ENCODE measurements at places on chromosomes 5 and 9.

DNA sequence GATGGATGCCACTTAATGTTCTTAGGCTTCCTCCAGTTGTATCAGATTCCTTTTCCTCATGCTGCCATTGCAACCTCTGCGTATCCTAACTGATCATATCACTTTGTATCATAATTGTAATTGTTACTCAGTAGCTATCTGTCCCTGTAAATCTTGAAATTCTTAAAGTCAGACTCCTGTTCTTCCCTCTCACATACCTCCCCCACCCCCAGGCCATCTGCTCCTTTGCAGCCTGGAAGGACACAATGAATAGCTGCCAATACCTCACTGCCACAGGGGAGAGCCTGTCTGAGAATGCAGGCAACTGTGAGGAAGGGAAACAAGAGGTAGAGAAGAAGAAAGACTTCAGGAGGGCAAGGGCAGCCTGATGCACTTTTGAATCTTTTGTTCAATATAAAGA, 228.5 kb downstream of the ENC1 start:
- DNase-seq, result no peak
- no peaks in the 10 kb centered on the region for H3K27me3 ChIP-seq
- H3K4me3 ChIP-seq, result no peak overlapping the region
- no peak overlapping the region for H3K27ac ChIP-seq
- H3K4me1 ChIP-seq, result no peaks in the 10 kb centered on the region

DNA sequence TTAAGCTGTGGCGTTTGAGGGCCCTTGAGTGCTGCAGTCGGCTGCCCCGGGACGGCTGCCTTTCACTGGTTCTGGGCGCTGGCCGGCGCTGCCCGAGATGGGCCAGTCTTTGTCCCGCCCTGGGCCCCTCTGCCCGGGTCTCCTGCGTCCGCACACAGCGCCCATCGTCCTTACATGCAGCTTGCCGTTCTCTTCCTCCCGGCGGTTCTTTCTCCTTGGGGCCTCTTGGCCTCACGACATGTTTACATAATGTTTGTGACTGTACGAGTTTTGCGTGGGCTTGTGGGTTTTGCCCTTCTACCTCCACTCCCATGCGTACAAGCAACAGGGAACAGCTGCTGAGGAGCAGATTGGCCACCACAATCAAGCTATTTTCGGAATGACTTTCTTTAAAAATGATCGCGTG, 618 bp downstream of the TNPO1 start:
- H3K4me3 ChIP-seq, result peak overlapping the region; percentile 78
- H3K4me1 ChIP-seq, result no peaks in the 10 kb centered on the region
- DNase-seq, result peak; percentile 48
- peak overlapping the region; percentile 93 for H3K27ac ChIP-seq
- H3K27me3 ChIP-seq, result no peaks in the 10 kb centered on the region
- H3K36me3 ChIP-seq, result no peaks in the 10 kb centered on the region

DNA sequence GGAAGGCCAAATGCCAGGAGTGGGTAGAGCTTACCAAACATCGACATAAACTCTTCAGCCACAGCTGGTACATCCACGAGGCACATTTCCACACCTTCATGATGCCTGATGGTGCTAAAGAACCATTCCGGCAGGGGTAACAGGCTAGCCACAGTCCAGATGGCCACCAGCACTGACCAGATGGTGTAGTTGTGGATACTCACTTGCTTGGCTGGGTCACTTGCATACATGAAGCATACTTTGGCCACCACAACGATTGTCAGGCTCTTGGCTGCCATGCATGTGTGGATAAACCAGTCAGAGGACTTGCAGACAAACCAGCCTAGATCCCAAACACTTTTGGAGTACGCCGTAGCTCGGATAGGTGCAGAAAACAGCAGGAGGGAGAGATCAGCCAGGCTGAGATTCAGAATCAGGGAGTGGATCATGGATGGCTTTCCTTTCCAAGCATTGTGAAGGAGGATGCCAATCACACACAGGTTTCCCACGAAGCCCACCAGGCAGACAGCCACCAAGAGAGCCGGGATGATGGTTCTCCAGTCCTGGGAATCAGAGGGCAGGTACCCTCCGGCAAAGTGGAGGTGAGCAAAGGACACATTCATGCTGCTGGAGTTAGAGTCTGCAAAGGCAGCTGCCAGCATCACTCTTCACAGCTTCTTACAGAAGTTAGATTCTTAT, 378 bp downstream of the GPR151 start:
- no peak overlapping the region for H3K27ac ChIP-seq
- H3K27me3 ChIP-seq, result no peaks in the 10 kb centered on the region
- no peak overlapping the region for H3K4me3 ChIP-seq
- no peak for DNase-seq

- H3K4me3 ChIP-seq, result no peak overlapping the region
- H3K4me1 ChIP-seq, result no peaks in the 10 kb centered on the region
- DNase-seq, result no peak
- no peaks in the 10 kb centered on the region for H3K36me3 ChIP-seq
- H3K27ac ChIP-seq, result no peak overlapping the region
These were observed 992 bp downstream of the SH2D3C start for GRCh38 chr9:127777368-127777980.

- H3K36me3 ChIP-seq, result no peaks in the 10 kb centered on the region
- no peak for DNase-seq
- H3K4me3 ChIP-seq, result peak overlapping the region; percentile 76
- no peaks in the 10 kb centered on the region for H3K27me3 ChIP-seq
These were observed 781 bp downstream of the ST6GALNAC4 start for GRCh38 chr9:127915801-127916719.

GRCh38 chr9:80931163-80931562, 758.2 kb downstream of the TLE1 start:
- H3K36me3 ChIP-seq, result no peaks in the 10 kb centered on the region
- no peak overlapping the region for H3K4me3 ChIP-seq
- no peak for DNase-seq
- H3K27me3 ChIP-seq, result no peaks in the 10 kb centered on the region

- no peak overlapping the region for H3K27ac ChIP-seq
- no peaks in the 10 kb centered on the region for H3K36me3 ChIP-seq
- DNase-seq, result no peak
- no peaks in the 10 kb centered on the region for H3K4me1 ChIP-seq
These were observed 7.3 kb upstream of the OR2V1 start for GRCh38 chr5:181138258-181138657.

DNA sequence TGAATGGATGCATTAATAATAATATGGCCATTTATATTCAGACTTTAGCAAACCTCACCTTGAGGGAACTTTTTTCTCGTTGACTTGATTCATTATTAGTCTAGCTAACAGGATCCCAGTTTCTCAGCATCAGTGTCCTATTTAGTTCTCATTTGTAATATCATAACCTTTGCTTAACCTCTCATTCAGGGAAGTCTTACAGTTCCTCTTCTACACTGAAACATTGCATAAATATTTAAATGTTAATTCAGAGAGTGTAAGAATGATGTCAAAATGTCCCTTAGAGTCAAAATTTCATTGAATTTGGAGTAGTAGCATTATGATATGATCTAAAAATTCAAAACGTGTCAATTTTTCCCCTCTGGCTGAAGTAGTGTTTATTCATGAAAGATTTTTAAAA, 650.1 kb downstream of the EFNA5 start:
- no peaks in the 10 kb centered on the region for H3K36me3 ChIP-seq
- DNase-seq, result no peak
- H3K4me1 ChIP-seq, result no peaks in the 10 kb centered on the region
- H3K27ac ChIP-seq, result no peak overlapping the region
- H3K27me3 ChIP-seq, result no peaks in the 10 kb centered on the region

GRCh38 chr5:50856401-50857119, 190.1 kb downstream of the PARP8 start:
- H3K27me3 ChIP-seq, result no peaks in the 10 kb centered on the region
- H3K4me3 ChIP-seq, result no peak overlapping the region
- DNase-seq, result no peak
- no peak overlapping the region for H3K27ac ChIP-seq
- H3K4me1 ChIP-seq, result no peaks in the 10 kb centered on the region

DNA sequence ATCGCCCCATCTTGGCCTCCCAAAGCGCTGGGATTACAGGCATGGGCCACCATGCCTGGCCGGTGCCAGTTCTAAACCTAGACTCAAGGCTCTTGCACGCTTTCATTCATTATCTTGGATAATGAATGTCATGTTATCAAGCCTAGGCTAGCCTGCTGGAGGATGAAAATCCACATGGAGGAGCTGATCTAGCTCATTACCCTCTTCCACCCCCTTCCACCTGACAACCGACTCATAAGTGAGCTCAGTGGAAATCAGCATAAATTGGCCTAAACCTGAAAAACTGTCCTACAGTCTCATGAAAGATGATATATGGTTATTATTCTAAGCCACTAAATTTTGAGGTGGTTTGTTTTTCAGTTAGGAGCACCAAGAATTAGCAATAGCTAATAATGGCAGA, 3.6 kb upstream of the TGFBR1 start:
- DNase-seq, result no peak
- H3K36me3 ChIP-seq, result no peaks in the 10 kb centered on the region
- H3K27me3 ChIP-seq, result no peaks in the 10 kb centered on the region

DNA sequence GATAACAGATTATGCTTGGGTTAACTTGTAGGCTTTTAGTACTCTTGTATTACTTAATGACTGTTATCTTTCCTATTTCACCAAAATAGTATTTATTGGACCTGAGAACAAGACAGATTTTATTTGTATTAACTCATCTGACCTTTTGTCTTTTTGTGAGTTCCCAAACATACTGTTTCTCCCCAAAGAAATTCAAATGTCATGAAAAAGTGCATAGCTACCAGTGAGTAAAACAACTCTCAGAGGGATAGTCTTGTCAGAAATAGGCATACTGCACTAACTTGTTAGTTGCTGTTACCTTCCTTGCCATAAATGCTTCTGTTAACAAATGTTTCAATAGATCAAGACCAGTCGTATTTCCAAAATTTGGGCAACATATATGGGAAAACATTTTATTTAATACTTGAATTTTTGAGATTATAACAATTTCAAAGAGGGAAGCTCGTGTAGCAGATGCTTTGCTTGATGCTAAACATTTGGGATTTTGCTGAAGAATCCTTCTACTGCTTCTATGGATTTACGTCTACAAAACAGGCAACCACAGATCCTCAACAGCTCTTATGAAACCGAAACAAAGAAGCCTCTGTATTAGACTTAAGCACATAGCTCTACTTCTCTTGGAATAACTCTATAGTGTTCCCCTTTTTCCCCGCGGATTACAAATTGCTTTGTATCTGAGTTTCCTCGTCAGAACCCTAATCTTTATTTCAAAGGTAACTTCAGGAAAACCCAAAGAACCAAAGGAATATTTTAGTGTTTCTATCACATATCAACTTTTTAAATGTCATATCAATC, 248.8 kb downstream of the MCTP1 start:
- no peak for DNase-seq
- no peak overlapping the region for H3K27ac ChIP-seq
- H3K4me1 ChIP-seq, result no peaks in the 10 kb centered on the region
- no peaks in the 10 kb centered on the region for H3K36me3 ChIP-seq

DNA sequence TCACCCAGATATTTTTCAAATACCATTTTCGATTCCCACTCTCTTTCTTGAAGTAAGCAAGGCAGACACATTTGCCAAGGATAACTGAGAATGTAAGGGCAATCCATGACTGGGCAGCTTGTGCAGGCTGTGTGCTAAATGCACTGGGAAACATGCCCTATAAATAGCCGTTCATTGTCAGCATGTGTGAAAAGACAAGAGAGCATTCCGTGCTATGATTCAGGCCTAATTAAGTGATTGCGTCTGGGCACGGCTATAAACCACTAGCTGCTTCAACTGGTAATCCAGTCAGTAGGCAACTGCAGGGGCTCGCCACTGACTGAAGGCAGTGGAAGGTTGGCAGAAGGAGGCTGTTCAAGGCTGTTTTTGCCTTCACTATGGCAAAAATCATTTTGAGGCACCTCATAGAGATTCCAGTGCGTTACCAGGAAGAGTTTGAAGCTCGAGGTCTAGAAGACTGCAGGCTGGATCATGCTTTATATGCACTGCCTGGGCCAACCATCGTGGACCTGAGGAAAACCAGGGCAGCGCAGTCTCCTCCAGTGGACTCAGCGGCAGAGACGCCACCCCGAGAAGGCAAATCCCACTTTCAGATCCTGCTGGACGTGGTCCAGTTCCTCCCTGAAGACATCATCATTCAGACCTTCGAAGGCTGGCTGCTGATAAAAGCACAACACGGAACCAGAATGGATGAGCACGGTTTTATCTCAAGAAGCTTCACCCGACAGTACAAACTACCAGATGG, at the start of gene HSPB3:
HSPB3 (plus strand) TSS at position 287 of the 745 bp plus-strand sequence; CDS start at position 378, 91 bp downstream.
- DNase-seq, result peak; percentile 20
- H3K27me3 ChIP-seq, result no peaks in the 10 kb centered on the region
- peak within 1 kb of the TSS; percentile 8 for H3K4me3 ChIP-seq
- H3K27ac ChIP-seq, result no peak within 1 kb of the TSS
- H3K36me3 ChIP-seq, result no peaks in the 10 kb centered on the region

DNA sequence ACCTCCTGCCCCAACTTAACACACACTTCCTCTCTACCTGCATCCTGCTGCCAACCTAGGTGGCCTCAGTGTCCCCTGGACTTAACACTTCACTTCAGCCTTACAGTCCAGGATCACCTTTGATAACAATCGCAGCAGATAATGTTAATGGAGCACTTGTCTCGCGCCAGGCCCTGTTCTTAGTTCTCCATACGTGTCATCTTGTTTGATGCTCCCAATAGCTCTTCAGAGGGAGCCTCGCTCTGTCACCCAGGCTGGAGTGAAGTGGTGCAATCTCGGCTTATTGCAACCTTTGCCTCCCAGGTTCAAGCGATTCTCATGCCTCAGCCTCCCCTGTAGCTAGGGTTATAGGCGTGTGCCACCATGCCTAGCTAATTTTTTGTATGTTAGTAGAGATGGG, 62.7 kb upstream of the SHB start:
- no peaks in the 10 kb centered on the region for H3K36me3 ChIP-seq
- no peaks in the 10 kb centered on the region for H3K4me1 ChIP-seq
- H3K27ac ChIP-seq, result no peak overlapping the region
- no peak overlapping the region for H3K4me3 ChIP-seq
- H3K27me3 ChIP-seq, result no peaks in the 10 kb centered on the region

- H3K27ac ChIP-seq, result no peak overlapping the region
- no peak for DNase-seq
- H3K27me3 ChIP-seq, result no peaks in the 10 kb centered on the region
- no peak overlapping the region for H3K4me3 ChIP-seq
- H3K36me3 ChIP-seq, result no peaks in the 10 kb centered on the region
These were observed 787.1 kb upstream of the CTNND2 start for GRCh38 chr5:12691330-12691729.

GRCh38 chr9:115715666-115716065, 437.9 kb upstream of the PAPPA start:
- DNase-seq, result no peak
- H3K36me3 ChIP-seq, result no peaks in the 10 kb centered on the region
- H3K4me3 ChIP-seq, result no peak overlapping the region
- no peak overlapping the region for H3K27ac ChIP-seq
- H3K4me1 ChIP-seq, result no peaks in the 10 kb centered on the region

DNA sequence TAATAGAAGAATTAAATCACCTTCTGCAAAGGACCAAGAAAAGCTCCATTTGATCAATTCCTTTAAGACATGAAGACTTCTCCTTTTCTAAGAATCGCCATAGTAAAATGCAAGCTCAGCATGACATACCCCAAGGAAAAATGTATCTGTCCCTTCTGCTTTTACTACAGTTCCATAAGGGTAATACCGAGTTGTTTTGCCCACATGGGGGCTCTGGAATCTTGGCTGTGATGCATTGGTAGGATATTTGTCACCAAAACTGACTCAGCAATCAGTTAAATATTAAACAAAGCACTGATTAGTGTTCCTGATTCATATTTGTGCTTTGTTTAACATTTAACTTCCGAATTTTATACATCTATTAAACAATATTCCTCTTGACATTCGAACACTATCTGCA, 24.3 kb upstream of the KCNIP1 start:
- H3K27ac ChIP-seq, result no peak overlapping the region
- no peak overlapping the region for H3K4me3 ChIP-seq
- H3K36me3 ChIP-seq, result no peaks in the 10 kb centered on the region
- DNase-seq, result no peak
- H3K4me1 ChIP-seq, result no peaks in the 10 kb centered on the region
- no peaks in the 10 kb centered on the region for H3K27me3 ChIP-seq
